ENCODE measurements at places on chromosomes 1 and 21.

DNA sequence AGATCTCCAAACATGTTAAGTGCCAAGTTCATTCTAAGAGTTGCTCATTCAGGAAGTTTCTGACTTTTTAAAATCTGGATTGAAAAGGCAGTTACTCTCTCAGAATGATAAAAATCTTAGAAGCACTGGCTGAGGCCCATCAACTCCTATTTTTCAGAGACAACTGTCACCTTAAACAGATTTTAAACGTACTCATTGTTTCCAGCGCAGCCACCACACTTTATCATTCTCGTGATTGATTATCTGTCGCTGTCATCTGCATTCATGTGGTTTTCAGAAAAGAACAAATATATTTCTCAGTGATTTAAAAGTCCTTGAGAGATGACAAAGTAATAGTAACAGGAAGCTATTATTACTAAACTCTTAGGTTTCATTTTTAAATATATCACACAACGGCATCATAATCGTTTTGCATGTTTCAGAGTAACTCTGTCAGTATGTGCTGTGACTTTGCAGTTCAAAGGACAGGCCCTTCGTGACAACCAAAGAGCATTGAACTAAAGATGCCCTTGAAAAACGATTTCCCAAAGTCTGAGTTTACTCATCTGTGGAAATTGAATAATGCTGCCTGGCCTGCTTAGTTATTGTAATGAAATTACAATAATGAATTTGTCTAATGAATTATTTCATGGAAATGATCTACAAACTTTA, 14.9 kb upstream of the KCNK1 start:
- DNase-seq = peak; percentile 55

DNA sequence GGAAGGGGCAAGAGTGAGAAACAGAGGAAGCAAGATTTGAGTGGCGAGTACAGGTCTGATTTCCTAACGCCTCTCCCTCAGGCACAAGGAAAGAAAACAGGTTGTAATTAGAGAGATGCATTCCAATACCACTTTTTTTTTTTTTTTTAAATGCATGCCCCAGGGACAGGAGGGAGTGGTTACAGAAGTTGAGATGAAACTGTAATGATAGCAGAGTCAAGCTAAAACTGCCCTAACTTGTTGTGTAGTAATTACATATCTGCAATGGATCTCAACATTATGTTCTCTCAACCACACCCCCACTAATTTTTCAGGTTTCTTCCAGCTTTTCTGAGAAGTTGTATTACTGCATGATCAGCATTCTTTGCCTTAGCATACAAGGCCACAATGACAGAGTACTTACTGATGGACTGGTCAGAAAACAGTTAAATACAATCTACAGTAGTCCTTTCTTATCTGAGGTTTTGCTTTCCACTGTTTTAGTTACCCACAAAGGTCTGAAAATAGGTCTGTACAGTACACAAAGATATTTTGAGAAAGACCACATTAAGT, 5.5 kb downstream of the ETV3 start:
- peak; percentile 24 for DNase-seq

GRCh38 chr1:109240158-109241152, 8.9 kb upstream of the CELSR2 start:
- peak; percentile 72 for DNase-seq

- DNase-seq = peak; percentile 53
Measured at GRCh38 chr1:235549351-235550139, 45.3 kb upstream of the B3GALNT2 start.

- DNase-seq = no peak
Measured at GRCh38 chr21:45322231-45322959, 34.7 kb upstream of the POFUT2 start.

DNA sequence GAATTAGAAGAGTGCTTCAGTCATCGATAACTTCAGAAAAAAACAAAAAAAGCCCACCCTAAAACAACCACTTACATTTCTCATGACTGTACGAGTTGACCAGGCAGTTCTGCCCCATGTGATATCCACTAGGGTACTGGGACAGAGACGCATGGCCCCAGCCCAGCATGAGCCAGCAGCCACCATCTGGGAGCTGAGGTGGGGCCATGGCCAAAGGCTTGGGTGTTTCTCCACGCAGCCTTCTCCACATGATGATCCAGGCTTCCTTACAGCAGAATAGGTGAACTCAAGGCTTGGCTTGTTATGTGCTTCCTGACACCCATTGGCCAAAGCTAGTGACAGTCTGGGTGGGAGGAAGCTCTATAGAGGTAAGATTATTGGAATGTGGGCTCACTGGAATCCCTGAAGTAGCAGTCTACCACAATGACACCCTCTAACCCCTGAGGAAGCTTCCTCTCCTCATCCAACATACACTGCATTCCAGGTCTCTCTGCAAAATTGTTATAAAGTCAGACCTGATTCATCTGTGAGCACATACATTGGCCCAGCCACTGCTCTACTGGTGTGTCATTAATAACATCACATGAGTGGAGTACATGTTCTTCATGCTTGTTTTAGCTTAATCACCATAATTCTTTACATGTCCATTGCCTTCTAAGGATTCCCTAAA, 66.3 kb upstream of the NTPCR start:
- no peak for DNase-seq

DNA sequence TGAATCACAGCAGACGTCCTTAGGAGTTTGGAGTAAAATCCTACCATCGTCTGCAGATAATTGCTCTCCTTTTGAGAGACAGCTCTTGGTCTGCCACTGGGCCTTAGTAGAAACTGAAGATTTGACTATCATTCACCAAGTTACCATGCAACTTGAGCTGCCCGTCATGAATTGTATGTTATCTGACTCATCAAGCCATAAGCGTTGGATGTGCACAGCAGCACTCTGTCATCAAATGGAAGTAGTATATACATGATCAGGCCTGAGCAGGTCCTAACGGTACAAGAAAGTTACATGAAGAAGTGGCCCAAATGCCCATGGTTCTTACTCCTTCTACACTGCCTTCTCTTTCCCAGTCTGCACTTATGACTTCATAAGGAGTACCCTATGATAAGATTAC, 317.8 kb downstream of the GPATCH2 start:
- no peak for DNase-seq

DNA sequence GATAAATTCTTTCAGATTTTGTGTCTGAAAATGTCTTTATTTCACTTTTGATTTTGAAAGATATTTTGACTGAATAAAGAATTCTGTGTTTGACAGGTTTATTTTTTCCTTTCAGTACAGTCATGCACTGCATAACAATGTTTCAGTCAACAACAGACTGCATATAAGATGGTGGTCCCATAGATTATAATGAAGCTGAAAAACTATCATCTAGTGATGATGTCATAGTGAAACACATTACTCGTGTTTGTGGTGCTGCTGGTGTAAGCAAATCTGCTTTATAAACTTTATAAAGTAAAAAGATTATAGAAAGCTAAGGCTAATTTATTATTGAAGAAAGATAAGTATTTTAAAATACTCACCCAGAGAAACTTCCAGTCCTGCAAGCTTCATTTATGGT, 65.3 kb upstream of the PRRX1 start:
- no peak for DNase-seq

- DNase-seq = peak; percentile 64
Measured at GRCh38 chr1:30315185-30315960, 408.0 kb downstream of the MATN1 start.

GRCh38 chr1:156063997-156064285, 3.0 kb downstream of the RAB25 start:
- DNase-seq = no peak

DNA sequence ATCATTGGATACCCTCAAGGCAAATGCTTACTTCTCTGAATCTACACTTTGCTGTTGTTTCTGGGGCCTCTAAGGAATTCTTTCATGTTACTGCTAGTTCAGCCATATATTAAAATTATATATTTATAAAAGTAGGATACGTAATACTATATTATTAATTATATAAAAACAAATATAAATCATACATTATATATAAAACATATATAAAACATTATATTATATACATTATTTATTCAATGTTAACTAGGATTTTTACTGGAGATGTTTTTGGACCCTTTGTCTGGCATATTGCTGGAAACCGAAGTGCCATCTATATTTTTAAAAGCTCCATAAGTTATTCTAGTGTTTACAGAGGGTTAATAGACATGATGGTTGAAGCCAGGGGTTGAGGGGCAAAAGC, 12.2 kb downstream of the ALG6 start:
- no peak for DNase-seq

DNA sequence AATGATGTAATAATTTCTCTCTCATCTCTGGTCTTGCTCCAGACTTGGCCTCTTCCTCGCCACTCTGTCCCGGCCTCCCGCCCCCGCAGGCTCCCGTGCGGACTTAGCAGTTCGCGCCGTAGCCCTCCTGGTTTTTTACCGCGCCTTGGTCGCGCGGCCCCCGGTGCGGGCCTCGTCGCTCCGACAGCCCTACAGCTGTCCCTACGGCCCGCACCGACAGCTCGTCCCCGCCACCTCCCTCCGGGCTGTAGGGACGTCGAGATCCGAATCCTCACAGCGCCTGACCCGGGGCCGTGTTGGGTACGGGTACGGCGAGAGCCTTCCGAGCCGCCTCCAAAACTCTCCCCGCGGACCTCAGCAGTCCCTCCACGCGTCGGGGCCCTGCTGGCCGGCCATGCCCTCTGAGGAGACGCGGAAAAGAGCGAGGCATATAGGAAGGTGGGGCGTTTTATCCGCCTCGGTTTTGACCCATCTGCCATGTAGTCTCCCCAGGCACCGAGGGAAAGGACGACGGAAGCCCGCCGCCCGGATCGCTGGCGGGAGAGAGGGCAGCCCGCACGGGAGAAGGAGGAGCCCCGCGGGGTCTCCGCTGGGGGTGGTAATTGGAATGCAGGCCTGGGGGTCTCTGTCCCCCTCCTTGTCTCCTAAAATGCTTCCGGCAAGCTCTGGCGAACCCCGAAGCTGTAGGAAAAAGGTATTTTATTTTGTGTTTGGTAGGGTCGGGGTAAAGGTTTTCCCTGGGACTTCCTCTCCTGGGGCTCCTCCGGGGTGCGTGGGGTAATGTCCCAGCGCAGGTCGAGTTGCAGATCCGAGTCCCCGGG, 3.3 kb downstream of the LHX4 start:
- DNase-seq = peak; percentile 45

Measured in eye (tissue), 1 donor.